ENCODE measurements at places on chromosomes 2 and 18.

- DNase-seq = no peak
Measured at GRCh38 chr18:59814891-59815290, 84.9 kb upstream of the PMAIP1 start.

DNA sequence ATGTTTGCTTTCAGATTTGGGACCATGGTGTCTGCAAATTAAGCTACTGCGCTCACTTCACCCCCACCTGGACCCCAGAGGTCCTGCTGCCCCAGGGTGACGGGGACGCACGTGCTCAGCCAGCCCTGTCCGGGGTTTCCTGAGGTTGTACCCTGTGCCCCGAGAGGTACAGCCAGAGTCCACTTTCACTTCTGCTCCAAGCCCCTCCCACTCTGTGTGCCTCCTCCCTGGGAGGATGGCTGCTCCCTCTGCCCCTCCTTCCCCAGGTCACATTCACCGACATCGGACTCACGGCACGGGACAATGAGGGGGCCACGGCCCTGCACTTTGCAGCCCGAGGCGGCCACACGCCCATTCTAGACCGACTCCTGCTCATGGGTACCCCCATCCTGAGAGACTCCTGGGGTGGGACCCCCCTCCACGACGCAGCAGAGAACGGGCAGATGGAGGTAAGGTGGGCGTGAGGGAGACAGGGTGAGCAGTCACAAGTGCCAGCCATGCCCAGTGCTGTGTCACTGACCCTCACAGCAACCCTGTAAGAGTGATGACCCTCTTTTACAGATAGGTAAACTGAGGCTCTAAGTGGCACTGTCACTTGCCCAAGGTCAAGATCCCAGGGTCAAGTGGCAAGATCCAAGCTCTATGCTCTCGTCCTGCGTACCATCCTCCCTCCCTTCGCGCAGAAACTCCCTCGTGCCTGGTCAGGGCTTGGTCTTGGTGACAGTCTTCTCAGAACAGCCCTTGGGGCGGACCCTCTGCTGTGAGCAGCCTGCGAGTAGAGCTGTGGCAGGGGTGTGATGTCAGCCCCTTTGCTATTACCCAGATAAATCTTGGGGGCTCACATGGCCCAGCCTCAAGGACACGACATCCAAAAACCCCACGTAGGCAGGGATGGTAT lies 7.6 kb downstream of the ESPNL start:
- peak; percentile 73 for DNase-seq

GRCh38 chr2:240202586-240202985 lies 62.1 kb upstream of the OTOS start:
- no peak for DNase-seq

DNA sequence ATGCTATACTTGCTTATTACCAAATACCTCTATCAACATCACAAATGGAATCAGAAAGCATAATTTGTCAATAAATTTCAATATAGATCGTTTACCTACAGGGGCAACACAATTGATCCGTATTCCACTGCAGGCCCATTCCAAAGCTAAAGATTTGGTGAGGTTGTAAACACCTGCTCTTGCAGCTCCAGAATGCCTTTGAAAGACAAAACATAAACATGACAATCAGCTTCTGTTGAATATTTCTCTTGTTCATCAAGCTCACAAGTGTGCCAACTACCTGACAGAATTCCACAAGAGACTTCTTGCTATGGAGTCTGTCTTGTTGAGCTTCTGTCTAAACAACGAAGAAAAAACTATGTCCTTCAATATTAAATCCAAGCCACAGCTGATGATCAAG lies 30.3 kb downstream of the PECR start:
- DNase-seq = no peak

DNA sequence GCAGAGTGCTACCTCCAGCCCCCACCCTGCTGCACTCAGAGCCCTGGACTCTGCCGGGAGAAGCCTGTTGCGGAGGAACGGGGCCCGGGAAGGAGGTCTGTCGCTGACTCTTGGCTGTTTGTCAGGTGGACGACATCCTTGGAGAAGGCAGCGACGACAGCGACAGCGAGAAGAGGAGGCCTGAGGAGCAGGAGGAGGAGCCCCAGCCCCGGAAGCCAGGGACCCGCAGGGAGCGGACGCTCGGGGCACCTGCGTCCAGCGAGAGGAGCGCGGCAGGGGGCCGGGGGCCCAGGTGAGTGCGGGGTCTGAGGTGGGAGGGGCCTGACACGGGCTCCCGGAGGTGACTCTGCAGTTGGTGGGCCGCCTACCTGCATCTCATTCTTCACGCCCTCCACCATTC lies 56.6 kb downstream of the CTDP1 start:
- DNase-seq = no peak

DNA sequence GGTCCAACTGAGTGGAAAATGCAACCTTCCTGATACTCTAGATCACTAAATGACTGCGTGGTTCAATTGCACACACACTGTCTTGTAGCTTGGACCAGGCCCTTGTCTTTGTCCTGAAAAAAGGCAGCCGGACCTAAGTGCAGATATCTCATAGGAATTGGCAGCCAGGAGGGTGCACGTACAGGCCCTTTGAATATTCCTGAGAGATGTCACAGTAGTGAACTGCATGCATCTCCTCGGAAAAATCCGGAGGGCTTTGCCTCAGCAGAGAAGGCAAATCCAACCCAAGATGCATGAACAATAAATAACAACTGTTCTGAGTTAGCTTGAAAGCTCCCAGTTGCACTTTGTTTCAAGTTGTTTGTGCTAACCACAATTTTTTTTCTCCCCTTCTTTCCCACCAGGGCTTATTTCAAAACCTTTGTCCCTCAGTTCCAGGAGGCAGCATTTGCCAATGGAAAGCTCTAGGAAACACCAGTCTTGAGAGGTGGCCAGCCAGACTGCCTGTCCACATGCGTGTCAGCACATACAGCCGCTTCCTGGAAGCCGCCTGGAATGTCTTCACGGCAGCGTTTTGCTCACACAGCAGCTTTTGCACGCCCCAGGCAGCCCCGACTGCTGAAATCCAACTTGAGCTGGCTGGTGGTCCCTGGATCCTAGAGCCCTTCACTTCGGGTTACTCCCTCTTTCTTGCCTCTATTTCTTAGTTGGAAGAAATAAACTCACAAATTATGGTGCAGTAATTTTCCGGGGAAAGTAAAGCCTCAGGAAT lies 54.4 kb upstream of the FOSL2 start:
- DNase-seq = no peak

- no peak for DNase-seq
Measured at GRCh38 chr2:10984418-10985135, 72.8 kb downstream of the KCNF1 start.

DNA sequence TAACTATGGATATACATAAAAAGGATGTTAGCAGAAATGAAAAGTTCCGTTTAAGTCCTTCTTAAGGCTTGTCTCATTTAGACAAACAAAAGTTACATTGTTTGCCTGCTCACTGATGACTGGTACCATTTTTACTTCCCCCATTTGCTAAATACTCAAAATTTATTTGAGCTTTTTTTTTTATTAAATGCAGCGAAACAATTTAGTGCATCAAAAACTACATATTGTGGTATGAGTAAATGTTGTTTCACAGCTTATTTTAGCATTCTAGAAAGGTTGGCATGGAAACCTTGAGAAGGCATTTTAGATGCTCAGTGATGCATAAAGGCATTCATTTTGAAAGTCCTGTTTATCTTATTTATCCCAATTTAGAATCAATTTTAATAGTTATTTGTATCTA lies 100.0 kb downstream of the MAP2 start:
- peak; percentile 19 for DNase-seq

GRCh38 chr2:145157741-145158591 lies 638.0 kb upstream of the ZEB2 start:
- DNase-seq = no peak

DNA sequence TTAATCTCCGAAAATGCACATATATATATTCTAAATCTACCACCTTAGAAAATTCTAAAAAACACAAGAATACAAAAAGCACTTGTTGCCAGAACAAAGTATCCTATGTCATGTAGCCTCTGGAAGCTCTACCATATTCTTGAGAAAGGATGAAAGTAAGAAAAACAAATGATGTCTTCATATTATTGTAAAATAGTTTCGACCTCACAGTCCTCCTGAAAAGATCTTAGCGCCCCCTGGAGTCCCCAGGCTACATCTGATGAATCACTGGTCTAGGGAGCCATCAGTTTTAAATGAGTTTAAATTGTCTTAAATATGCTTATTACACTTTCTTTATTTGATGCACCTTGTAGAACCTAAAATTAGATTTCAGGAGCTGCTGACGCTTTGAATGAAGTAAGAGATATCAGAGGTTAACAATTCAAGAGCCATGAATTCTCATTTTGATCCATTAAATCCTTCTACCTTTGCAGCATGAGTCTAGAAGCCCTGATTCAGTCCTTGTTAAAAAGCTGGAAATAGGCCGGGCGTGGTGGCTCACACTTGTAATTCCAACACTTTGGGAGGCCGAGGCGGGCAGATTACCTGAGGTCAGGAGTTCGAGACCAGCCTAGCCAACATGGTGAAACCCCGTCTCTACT lies 138.8 kb downstream of the MCFD2 start:
- peak; percentile 42 for DNase-seq

DNA sequence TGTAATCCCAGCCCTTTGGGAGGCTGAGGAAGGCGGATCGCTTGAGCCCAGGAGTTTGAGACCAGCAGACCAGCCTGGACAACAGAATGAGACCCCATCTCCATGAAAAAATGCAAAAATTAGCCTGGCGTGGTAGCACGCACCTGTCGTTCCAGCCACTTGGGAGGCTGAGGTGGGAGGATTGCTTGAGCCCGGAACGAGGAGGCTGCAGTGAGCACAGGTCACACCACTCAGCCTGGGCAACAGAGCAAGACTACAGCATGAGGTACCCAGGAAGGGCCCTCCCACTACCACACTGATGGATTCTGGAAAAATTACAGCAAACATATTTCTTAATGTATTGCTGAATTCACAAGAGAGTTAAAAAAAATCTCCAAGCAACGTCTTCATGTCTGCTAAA lies 56.3 kb upstream of the HPCAL1 start:
- DNase-seq = no peak

GRCh38 chr2:219116776-219117646 lies 43.6 kb downstream of the NHEJ1 start:
- DNase-seq = no peak

- DNase-seq = no peak
Measured at GRCh38 chr2:96088340-96089335, 27.7 kb downstream of the ADRA2B start.

DNA sequence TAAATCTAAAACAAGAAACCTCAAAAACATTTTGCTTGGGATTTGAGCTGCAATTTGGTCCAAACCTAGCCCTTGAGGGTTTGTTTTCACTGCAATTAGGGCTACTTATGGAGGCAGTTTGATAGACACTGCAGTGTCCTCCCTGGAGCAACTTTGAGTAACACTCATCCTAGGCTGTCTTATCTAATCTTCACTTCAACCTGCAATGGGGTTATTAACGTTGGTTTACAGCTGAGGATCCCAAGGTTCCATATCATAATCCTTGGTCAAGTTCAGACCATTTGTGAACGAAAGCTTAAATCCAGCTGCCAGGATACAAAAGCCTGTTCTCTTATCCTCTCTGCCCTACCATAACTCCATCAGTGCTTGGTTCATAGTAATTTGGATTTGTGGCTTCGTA lies 2.5 kb downstream of the ANXA4 start:
- no peak for DNase-seq

DNA sequence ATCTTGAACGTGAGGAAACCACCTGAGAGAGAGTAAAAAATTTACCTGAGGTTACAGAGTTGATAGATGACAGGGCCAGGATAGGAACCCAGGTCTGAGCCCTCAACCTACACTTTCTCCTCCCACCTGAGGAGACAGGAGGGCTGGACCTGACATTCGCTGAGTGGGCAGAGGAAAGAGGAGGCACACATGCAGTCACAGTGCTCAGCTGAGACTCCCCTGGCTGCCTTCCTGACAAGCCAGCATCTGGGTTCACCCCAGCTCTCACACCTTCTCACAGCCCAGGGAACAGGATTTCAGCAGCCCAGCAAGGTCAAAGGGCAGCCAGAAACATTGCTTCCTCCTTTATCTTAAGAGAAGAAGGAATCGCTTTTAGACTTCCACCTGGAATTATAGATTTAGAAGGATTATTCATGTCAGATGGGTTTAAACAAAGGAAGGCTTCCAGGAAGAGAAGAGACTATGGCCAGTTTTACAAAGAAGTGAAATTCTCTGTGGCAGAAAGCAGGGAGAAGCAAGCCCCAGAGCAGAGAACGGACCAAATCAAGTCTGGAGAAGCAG lies 18.1 kb upstream of the PKDCC start:
- DNase-seq = no peak

DNA sequence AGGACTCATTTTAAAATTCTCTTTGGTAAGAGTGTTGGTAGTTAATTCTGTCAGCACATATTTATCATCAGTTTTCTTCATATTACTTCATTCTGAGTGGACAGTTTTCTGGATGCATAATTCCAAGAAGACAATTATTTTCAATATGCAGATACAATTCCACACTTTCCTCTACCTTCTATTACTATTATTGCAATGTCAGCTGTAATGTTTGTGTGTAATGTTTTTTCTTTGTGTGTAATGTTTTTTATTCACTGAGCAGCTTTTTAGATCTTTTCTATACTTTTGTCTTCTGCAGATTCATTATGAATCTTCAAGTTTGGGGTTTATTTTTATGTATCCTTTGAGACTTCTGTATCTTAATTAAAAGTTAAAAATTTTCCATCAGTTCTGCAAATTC lies 264.0 kb upstream of the VRK2 start:
- DNase-seq = no peak

DNA sequence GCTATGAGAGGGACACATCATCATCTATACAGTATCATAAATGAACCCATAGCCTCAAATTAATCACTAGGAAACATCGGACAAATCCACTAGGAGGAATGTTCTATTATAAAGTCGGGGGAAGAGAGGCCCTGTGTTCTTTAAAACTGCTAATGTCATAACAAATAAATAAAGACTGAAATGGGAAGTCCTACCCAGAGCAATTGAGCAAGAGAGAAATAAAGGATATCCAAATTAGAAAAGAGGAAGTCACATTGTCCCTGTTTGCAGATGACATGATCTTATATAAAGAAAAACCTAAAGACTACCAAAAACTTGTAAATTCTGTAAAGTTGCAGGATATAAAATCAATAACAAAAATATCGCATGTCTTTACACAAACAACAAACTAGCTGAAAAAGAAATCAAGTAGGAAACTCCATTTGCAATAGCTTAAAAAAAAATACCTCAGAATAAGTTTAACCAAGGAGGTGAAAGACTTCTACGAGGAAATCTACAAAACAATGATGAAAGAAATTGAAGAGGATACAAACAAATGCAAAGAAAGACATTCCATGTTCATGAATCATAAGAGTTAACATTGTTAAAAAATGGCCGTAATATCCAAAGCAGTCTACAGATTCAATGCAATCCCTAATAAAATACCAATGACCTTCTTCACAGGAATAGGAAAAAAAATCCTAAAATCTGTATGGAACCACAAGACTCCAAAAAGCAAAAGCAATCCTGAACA lies 30.6 kb downstream of the RTN4 start:
- peak; percentile 33 for DNase-seq

All from naive B cell (primary cell).